Lung (tissue), 17 donors: ENCODE measurements at places on chromosomes 2 and 18. TPM values are rescaled to one million over a fixed set of nuclear protein-coding genes. Genes with fewer than 3 reads are reported as not detected.

DNA sequence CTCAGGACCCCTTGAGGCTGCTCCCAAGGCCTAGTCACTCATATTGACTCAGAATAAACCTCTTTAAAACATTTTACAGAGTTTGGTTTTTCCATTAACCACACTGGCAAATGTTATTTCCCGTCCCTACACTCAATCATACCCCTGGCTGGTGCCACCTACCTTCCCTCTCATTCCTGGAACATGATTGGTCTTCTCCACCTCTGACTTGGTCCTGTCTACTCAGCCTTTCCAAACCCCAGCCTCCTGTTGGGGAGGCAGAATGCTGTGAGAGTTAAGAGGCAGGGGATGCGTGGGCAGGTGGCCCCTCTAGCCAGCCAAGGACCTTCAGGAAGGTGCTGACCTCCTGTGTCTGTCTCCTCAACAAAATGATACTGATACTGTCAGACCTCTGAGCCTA lies 149.3 kb downstream of the CABLES1 start:
- H3K36me3 ChIP-seq = no peaks in the 10 kb centered on the region
- no peaks in the 10 kb centered on the region for H3K27me3 ChIP-seq
- DNase-seq = no peak
- peaks cover 7% of the 10 kb centered on the region for H3K4me1 ChIP-seq

GRCh38 chr2:226906163-226906693 lies 70.4 kb downstream of the RHBDD1 start:
- H3K4me3 ChIP-seq = no peak overlapping the region
- peaks cover 2% of the 10 kb centered on the region for H3K36me3 ChIP-seq
- H3K4me1 ChIP-seq = no peaks in the 10 kb centered on the region
- no peak overlapping the region for H3K27ac ChIP-seq

DNA sequence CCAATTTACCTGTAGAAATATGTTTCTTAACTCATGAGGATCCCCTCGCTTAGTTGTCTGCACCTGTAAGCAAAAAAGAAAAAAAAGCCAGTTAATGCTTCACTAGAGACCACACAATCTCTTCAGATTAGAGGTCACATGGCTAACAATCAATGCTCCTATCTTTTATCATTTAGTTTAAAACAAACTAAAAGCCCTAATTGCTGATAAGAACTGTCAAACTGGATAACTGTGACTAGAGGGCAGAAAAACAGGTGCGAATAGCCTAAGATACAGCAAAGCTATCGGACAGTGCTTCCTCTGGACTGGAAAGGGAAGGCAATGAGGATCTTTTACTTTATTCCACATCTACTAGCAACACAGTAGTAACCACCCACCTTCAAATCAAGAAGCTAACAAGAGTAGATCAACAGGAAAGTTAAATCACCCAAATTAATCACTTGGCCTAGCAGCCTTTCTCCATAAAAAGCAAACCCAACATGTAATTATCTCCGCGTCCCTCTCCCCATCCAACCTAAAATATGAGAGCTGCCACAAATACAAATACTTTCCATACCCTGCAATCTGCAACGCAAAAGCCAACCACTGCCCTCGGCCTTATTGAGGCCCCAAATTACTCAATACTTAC lies 734 bp downstream of the SLC25A12 start:
- H3K36me3 ChIP-seq = no peaks in the 10 kb centered on the region
- no peaks in the 10 kb centered on the region for H3K27me3 ChIP-seq
- peak; percentile 12 for DNase-seq
- H3K27ac ChIP-seq = peak overlapping the region; percentile 80

The KIF3C gene
- total RNA-seq = 6.2 TPM

DNA sequence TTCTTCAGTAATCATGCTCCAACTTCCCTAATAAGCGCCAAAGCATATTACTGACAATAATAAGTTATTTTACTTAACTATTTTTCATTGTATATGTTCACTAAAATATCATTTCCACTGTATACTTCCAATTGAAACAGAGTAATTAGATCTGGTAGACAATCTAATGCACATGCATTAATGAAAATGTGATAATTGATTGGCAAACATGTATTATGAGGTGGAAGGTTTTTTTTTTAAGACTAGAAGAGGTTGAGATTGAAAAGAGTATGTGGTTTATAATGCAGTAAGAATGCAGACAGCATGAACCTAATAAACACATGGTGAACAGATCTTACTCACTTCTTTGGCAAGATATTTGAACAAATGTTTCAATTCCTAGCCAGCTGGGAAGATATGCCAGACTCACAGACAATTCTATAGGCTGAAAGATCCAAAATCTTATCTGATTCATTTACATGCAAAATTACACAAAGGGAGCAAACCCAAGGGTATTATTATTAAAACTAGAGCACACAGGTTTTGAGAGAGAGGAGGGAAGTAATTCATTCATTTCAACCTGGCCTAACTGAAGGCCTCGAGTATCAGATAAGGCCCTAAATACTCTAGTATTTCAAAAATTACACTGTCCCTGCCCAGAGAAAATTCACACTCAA lies 2.8 kb downstream of the NCKAP1 start:
- H3K27me3 ChIP-seq = no peaks in the 10 kb centered on the region
- H3K4me1 ChIP-seq = peaks cover 33% of the 10 kb centered on the region
- DNase-seq = peak; percentile 61
- H3K4me3 ChIP-seq = no peak overlapping the region
- no peaks in the 10 kb centered on the region for H3K36me3 ChIP-seq

GRCh38 chr2:28381225-28382180 lies 11.2 kb upstream of the FOSL2 start:
- DNase-seq = no peak
- no peak overlapping the region for H3K4me3 ChIP-seq
- H3K27me3 ChIP-seq = no peaks in the 10 kb centered on the region
- no peaks in the 10 kb centered on the region for H3K36me3 ChIP-seq
- no peak overlapping the region for H3K27ac ChIP-seq

- no peak overlapping the region for H3K27ac ChIP-seq
- DNase-seq = no peak
- no peak overlapping the region for H3K4me3 ChIP-seq
- H3K36me3 ChIP-seq = no peaks in the 10 kb centered on the region
Measured at GRCh38 chr18:29457316-29457889, 1280.5 kb upstream of the CDH2 start.

DNA sequence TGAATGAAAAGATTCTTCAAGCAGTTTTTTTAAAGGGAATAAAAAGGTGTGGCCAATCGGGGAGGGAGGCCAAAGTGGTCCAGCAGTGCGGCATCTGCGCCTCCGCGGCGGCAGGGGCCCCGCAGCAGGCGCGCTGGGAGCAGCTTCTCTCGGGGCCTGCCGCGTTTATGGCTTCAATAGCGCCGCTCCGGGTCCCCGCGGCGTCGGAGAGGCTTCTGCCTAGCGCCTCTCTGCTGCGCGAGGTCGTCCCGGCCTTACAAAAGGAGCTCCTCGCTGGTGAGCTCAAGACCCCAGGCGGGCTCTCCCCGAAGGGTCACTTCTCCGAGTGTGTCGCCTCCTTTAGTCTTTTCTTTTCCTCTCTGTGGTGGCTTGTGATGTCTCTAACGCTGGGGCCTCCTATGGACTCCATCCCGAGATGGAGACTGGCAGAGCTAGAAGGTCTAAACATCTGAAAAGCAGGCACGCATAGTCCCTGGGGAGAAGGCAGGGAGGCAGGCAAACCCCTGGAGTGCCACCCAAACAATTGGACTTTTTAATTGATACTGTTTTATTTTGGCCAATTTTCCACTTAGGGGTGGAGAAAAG lies 67.1 kb downstream of the SUMO1 start:
- no peak overlapping the region for H3K4me3 ChIP-seq
- DNase-seq = peak; percentile 53
- no peak overlapping the region for H3K27ac ChIP-seq

DNA sequence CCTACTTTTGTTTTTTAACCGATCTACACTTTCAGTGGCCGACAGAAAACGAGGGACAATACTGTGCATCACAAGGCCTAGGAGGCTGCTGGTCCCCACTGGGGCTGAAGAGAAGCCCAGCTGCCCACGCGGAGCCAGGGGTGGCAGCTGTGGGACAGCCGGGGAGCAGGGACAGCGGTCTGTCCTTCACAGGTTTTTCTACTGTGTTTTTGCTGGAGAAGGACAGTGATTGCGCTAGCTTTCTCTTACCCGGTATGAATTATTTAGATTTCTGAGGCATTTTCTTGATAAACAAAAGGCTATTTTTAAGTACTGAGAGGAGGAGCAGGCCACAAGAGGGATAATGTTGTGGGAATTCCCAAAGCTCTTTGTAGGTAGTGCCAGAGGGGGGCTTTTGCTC lies 219.8 kb downstream of the ATAD2B start:
- H3K4me3 ChIP-seq = no peak overlapping the region
- no peak overlapping the region for H3K27ac ChIP-seq
- DNase-seq = no peak
- no peaks in the 10 kb centered on the region for H3K27me3 ChIP-seq

- H3K4me3 ChIP-seq = no peak overlapping the region
- H3K36me3 ChIP-seq = no peaks in the 10 kb centered on the region
- peaks cover 5% of the 10 kb centered on the region for H3K4me1 ChIP-seq
- no peak overlapping the region for H3K27ac ChIP-seq
- no peak for DNase-seq
Measured at GRCh38 chr2:128788636-128789220, 470.1 kb upstream of the HS6ST1 start.

GRCh38 chr2:234451852-234452625 lies 44.8 kb downstream of the ARL4C start:
- no peak for DNase-seq
- no peak overlapping the region for H3K27ac ChIP-seq
- H3K4me3 ChIP-seq = no peak overlapping the region
- no peaks in the 10 kb centered on the region for H3K36me3 ChIP-seq
- H3K27me3 ChIP-seq = no peaks in the 10 kb centered on the region
- no peaks in the 10 kb centered on the region for H3K4me1 ChIP-seq

- no peak for DNase-seq
- H3K4me3 ChIP-seq = no peak overlapping the region
- no peak overlapping the region for H3K27ac ChIP-seq
- no peaks in the 10 kb centered on the region for H3K4me1 ChIP-seq
- H3K36me3 ChIP-seq = peaks cover 19% of the 10 kb centered on the region
Measured at GRCh38 chr2:232798187-232798586, 21.8 kb upstream of the KCNJ13 start.

DNA sequence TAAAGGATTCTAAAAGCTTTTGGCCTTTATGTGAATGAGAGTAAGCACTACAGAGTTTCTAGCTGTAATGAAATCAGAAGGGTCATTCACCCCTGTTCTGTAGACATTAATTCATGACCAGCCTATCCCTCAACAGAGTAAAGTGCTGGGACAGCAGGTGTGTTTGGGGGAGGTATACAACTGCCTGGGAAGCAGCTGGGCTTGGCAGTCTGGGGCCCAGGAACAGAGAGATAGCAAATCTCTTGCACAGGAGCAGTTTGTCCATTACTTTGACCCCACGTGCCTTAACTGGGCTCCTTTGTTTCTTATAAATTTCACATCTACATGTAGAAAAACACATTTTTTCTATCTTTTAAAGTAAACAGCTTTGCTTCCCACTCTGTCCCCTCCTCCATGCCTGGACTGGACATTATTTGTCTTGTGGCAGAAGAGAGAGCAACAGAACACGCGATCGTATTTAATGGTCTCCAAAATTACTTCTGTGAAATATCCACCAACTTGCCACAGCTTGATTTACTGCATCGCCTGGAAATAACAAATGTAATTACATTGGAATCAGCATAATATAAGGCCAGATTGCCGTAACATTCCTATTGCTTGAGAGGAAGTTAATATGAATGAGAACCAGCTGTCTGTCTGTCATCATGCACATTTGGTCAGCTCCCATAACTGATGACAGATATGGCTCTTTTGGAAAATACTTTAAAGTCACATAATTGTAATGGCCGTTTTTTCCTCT lies 263.8 kb downstream of the RBM43 start:
- no peaks in the 10 kb centered on the region for H3K4me1 ChIP-seq
- no peaks in the 10 kb centered on the region for H3K27me3 ChIP-seq
- H3K27ac ChIP-seq = no peak overlapping the region
- no peak for DNase-seq
- no peak overlapping the region for H3K4me3 ChIP-seq

GRCh38 chr2:218008060-218009040 lies 5.6 kb upstream of the TNS1 start:
- no peaks in the 10 kb centered on the region for H3K27me3 ChIP-seq
- no peak overlapping the region for H3K27ac ChIP-seq
- H3K36me3 ChIP-seq = no peaks in the 10 kb centered on the region
- H3K4me1 ChIP-seq = peaks cover 4% of the 10 kb centered on the region

DNA sequence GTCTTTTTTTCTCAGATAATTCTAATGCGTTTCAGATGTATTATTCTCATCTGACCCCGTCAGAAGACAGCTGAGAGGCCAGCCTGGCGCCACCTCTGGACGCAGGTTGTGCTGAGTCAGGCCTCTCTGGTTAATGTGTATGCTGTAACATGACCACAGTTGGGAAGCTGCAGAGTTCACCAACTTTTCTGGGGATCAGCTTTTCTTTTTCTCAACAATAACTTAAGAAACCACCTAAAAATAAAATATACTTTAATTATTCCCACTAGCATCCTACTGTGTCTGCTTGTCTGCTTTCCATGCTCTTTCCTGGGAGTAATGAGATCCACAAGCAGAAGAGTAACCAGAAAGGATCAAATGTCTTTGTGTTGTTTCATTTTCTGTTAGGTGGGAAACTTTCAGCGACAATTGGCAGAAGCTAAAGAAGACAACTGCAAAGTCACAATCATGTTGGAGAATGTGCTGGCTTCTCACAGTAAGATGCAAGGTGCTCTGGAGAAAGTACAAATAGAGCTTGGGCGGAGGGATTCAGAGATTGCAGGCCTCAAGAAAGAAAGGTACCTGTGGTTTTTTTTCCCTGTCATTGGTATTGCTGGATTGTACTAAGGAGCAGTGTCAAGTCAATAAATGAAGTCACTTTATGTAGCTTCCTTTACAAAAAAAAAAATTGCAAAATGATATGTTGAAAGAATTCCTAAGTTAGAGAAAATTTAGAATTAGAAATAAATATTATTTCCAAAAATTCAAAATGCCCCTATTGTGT lies 79.8 kb downstream of the CCDC150 start:
- no peaks in the 10 kb centered on the region for H3K27me3 ChIP-seq
- no peak overlapping the region for H3K4me3 ChIP-seq
- no peaks in the 10 kb centered on the region for H3K36me3 ChIP-seq
- peaks cover 8% of the 10 kb centered on the region for H3K4me1 ChIP-seq

DNA sequence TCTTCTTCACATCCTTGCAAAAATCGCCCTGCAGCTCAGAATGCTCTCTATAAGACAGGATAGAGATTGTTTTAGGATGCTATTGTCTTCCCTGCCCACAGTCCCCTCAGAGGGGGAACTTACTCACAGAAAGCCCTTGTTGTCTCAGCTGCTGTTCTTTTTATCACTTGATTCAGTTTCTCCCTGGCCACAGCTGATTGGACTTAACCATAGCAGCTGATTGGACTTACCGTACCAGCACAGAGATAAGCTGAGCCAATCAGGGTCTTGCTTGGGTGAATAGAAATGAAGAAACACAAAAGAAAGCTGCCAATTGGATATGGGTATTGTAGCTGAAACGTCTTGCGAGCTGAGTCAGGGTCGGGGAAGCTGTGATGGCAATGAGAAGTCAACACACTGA lies 194.2 kb upstream of the MEX3C start:
- no peak overlapping the region for H3K27ac ChIP-seq
- no peak for DNase-seq
- H3K4me1 ChIP-seq = no peaks in the 10 kb centered on the region
- no peaks in the 10 kb centered on the region for H3K36me3 ChIP-seq
- H3K4me3 ChIP-seq = no peak overlapping the region
